Activated CD4-positive, alpha-beta T cell treated with anti-CD3 and anti-CD28 coated beads, Interleukin-2, amount 50 U/mL, for 16 hours (primary cell): ENCODE measurements at places on chromosomes 11 and 22.

- DNase-seq, result no peak
Measured at GRCh38 chr11:85088286-85088685, 538.9 kb downstream of the DLG2 start.

- DNase-seq, result no peak
Measured at GRCh38 chr11:110289472-110289871, 6.9 kb downstream of the RDX start.

DNA sequence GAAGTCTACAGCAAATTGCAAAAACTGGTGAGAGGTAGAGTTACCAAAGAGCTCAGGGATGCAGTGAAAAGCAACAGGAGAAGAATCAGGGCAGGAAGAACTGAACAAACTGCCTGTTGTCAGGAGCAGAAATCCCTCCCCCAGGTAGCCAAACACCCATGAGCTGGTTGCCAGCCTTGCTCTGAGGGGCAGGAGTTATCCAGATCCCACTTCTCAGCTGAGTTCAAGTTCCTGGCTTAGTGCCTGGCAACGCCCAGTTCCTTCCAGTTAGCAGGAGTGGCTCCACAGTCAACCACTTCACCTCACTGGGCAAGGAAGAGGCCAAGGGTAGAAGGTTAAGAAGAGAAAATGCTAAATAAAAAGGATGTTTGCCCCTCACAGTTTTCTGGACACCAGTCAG is 1.9 kb upstream of the MPZL2 start:
- no peak for DNase-seq

GRCh38 chr11:58856806-58857205 is 12.3 kb upstream of the GLYATL2 start:
- DNase-seq, result no peak
